ENCODE measurements at places on chromosomes 7 and 10.

DNA sequence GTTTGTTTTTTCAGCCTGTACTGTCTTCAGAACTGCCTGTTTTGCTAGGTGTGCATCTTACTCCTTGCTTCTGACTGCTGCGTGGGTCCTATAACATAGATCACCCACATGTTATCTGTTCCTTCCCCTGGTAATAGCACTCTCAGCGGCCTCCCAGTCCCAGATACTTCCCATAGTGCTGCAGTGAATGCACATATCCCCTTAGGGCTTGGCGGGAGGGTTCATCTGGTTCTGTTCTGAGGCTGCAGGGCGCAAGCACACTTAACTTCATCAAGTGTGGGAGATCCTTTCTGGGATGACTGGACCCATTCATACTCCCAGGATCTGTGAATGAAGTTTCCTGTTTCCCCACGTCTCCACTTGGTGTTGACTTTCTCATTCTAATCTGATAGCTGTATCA lies 90.7 kb downstream of the CELF2 start:
- DNase-seq: no peak

- no peak for DNase-seq
Measured at GRCh38 chr10:20743942-20744341, 153.2 kb downstream of the NEBL start.

- DNase-seq: no peak
Measured at GRCh38 chr10:113057948-113058522, 108.0 kb downstream of the TCF7L2 start.

DNA sequence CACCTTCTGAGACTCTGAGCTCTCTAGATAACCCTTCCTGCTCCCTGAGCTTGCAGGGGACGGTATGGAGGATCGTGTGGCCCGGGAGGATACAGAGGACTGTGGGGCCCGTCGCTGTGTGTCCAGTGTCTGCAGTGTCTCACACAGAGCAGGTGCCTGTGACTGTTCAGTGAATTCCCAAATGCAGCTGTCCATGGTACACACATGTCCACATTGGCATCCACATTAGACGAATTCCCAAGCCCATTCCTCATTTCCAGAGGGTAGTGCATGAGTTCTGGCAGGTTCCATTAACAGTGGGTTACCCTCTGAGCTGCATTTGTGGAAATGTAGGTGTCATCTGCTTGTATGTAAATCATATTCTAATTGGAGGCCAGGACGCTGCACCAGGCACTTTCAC lies 39.5 kb downstream of the WDFY4 start:
- DNase-seq: no peak

GRCh38 chr10:94549221-94549620 lies 3.6 kb downstream of the HELLS start:
- no peak for DNase-seq

DNA sequence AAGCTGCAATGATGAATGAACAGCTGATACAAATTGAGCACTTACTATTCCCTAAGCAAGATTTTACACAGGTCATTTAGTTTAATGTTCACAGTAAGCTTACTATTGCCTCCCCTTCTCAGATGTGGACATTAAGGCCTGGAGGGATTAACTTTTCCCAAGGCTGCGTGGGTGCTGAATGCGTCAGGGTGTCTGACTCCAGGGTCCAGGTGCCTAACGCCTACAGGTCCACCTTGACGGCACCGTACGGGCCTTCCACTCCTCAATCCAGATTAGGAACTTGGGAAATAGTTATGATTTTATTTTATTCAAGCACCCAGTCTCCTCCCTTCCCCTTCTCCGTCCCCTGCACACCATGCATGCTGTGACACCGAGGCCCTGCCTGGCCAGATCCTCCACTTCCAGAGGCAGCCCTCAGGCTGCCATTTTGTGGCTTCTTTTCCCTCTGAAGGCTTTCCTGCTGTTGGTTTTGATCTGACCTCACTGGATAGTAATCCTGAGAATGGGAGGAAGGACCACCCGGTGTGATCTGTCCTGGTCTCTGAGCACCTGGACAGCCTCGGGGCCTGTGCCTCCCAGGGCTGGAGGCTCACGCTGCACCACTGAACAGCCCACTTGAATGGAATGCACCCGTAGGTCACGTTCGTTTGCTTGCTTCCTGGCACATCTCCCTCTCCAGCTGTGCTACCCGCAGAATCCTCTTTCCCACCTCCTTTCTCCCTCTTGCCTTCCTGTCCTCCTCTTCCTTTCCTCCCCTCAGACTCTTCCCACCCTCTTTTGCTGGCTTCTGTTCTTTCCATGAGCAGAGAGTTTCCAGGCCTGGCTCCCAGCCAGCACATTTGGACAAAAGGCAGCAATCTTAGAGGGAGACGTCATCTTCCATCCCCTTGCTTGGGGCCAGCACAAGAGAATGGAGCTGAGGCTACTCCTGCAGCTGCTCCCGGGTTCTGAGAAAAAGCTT lies 14.4 kb downstream of the DENND2A start:
- peak; percentile 98 for DNase-seq

DNA sequence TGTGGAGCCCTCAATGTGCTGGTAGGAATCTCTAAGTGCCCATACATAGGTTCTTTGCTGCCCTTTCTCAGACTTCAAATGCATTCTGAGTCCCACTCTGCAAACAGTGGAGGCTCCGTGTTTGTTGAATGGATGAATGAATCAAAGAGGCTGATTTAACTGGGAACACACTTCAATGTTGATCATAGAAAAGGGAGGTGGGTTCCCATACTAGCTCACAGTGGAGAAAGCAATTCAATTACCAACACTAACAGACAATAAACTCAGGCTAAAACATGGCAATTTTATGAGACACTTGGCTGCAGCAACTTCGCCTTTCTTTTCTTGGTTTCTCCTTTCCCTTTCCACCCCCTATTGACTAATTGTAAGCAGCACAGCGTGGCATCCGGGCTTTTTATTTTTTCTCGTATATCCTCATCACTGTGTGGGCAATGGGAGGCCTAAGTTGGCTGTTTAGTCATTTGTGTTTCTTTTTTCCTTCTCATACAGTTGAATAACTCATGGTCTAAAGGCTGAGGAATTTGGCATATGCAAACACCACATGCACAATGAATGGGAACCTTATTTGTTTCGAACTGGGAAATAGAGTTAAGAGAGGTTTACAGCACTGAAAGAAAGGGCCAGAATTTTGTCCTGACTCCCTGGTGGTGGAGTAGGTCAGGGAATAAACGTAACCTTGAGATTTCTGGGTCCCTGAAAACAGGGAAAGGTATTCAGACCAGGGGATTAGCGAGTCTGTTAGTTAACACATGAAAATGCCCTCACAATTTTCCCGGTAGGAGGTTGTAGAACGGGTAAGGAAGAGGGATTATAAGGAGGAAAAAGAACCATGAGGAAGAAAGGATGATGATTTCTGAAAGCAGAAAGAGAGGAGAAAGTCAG lies 858.5 kb downstream of the KCNMA1 start:
- DNase-seq: no peak

GRCh38 chr7:26097837-26098668 lies 53.9 kb upstream of the NFE2L3 start:
- no peak for DNase-seq

- DNase-seq: no peak
Measured at GRCh38 chr10:60757420-60757895, 20.8 kb upstream of the CDK1 start.

GRCh38 chr7:43698460-43699255 lies 30.7 kb downstream of the COA1 start:
- DNase-seq: no peak
